ENCODE measurements at places on chromosomes 5 and 9.

- DNase-seq, result no peak
Measured at GRCh38 chr9:137168573-137168903, 1.3 kb downstream of the LRRC26 start.

- DNase-seq, result no peak
Measured at GRCh38 chr5:80711938-80712337, 57.2 kb upstream of the DHFR start.

DNA sequence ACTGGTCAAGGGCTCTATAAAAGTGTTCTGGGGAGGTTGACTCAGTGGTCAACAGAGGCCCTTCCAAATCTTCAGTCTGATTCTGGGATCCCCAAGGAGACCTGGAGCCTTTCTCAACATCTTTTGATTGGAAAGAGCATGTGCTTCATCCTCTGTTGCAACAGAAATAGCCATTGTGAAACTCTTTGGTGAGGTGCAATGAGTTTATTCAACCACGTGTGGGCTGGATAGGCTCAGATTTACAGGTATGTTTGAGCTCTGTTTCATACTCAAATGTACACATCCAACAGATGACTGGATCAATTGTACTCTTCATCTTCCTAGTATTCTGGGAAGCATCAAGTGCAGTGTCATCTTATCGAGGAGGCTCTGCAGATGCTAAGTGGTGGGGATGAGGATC is 60.5 kb downstream of the CTSL start:
- DNase-seq, result no peak

- DNase-seq, result no peak
Measured at GRCh38 chr9:68493541-68493940, 47.1 kb downstream of the TMEM252 start.

DNA sequence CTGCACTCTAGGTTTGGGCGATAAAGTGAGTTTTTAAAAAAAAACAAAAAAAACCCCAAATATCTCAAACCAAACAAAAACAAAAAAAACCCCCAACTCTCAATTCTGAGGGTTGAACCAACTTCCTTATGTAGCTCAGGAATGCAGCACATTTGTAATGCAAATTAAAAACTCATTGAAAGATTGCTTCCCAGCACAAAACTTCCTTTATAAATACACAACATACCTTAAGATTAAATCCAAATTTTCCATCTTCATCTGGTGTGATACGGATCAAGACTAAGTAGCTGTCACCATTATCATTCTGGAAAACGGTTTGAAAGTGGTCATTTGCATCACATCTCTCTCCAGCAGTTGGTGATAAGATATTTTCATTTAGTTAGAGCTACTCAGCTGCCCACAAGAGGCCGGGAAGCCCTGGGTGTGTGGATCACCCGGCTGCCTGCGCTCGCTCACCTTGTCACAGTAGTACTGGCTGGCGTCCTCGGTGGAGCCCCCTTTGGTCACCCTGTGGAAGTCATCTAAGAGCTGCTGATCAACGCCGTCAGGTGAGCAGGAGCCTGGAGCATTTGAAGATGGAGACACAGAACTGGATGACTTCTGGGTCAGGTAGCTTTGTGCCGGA is 88.2 kb downstream of the PTPN3 start:
- no peak for DNase-seq

DNA sequence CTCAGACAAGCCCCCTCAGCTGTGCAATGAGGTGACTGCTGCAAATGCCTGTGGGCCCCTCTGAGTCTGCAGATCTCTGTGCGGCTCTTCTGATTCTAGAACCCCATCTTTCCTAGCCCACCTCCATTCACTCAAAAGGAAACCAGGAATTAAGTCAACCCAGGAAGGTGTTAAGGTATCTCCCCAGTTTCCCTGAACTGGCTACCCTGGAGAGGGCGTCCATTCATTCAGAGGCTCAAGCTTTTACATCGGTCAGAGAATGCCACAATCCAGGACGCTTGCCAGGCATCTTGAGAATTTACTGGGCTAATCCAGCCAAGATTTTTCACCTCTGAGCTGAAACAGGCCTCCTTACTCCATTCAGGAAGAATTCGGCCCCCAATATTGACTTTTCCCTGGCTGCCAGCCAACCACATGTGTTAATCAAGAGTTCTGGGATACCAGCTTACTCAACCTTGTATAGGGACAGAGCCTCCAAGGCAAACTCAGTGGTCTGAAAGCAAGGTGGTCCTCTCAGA is 889 bp upstream of the ADAMTS12 start:
- peak; percentile 91 for DNase-seq

- no peak for DNase-seq
Measured at GRCh38 chr5:65142511-65143011, 339.2 kb downstream of the ADAMTS6 start.

- DNase-seq, result peak; percentile 40
Measured at GRCh38 chr5:93191035-93191817, 389.8 kb downstream of the NR2F1-AS1 start.

GRCh38 chr9:76143834-76144233 is 250.4 kb downstream of the RFK start:
- DNase-seq, result no peak

GRCh38 chr9:90009447-90009846 is 404.6 kb downstream of the GADD45G start:
- no peak for DNase-seq

DNA sequence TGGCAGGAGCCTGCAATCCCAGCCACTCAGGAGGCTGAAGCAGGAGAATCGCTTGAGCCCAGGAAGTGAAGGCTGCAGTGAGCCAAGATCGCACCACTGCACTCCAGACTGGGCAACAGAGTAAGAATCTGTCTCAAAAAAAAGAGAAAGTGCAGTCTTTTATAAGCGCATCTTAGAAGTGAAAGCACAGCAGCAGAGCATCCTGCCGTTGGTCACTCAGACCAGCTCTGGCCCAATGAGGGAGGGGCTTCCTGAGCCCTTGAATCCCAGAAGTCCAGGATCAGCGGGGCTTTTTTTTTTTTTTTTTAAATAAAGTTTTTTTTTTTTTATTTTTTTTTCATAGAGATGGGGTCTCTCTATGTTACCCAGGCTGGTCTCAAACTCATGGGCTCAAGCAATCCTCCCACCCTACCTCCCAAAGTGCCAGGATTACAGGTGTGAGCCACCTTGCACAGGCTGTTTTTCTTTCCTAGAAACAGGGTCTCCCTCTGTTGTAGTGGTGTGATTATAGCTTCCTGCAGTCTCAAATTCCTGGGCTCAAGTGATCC is 42.3 kb downstream of the NAIF1 start:
- DNase-seq, result no peak

- DNase-seq, result no peak
Measured at GRCh38 chr5:78077369-78078068, 217.0 kb downstream of the AP3B1 start.

DNA sequence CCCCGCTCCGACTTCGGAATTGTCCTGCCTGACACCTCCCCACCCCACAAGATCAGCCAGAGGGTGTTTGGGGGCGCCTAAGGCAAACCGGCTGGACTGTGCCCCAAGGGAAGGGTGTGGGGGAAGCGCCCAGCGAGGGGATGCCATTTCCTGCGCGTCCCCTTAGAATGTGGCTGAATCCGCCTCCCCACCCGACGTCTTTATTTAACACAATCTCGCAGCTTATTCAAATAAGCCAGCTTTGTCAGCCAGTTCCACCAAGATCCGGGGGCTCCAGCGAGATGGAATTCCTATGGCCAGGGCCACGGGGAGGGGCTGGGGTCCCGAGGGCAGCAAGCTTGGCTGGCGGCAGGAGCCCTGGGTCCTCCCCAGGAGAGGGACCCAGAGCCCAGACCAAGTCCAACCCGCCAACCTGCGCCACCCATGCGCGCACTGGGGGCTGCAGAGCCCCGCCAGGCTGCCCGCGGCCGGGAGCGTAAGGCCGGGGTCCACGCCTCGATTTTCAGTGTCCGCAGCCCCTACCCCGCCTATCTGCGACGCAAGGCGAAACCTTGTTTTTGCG is 7.4 kb downstream of the IRX4 start:
- DNase-seq, result no peak

GRCh38 chr5:154477382-154478223 is 424 bp downstream of the HAND1 start:
- no peak for DNase-seq

DNA sequence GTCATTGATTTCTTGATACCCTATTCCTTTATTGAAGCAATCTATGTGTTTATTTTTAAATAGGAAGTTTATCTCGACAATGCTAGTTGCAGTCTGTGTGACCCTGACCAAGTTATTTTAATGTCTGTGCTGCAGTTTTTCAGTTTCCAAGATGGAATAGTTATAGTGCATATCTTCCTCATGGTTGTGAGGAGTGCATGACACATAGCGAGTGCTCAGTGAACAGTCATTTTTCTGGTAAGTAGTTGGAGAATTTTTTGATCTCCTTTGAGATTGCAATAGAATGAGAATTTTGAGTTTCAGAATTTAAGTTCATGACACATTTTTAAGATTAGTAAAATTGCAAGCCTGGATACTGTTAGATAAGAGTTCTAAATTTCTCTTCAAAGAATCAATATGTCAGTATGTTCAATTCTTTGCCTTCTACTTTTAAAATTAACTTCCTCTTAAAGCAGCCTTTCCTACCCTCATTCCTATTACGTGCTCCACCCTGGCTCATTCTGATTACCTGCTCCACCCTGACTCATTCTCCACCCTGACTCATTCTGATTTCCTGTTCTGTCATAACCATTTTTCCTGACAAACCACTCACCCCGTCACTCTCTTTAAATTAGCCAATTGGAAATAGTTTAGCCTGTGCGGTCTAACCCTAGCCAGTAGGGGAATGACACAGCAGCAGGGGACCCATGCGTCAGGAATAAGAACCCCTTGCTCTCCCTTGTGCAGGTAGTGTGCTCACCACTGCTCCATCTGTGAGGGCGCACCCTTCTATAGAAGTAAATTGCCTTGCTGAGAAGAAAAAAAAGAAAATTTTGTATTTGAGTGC is 30.7 kb downstream of the SPIN1 start:
- DNase-seq, result no peak

DNA sequence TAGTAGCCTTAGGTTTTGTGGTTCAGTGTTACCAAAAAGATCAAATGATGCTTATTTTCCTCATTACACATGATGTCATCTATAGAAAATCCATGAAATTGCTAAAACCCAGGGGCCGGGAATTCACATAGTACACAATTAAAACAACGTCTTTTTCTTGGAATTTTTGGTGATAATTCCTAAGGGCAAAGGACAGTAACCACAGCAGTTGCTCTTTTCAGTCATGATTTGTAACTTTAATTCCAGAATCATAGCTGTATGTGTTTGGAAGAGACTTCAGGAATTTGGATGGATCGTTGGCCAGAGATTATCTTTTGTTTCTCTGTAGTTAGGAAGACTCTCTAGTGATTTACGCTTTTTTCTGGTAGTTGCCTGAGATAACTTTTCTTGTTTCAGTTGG is 748.7 kb downstream of the TLE4 start:
- no peak for DNase-seq

- no peak for DNase-seq
Measured at GRCh38 chr9:101325053-101325452, 59.8 kb downstream of the BAAT start.

DNA sequence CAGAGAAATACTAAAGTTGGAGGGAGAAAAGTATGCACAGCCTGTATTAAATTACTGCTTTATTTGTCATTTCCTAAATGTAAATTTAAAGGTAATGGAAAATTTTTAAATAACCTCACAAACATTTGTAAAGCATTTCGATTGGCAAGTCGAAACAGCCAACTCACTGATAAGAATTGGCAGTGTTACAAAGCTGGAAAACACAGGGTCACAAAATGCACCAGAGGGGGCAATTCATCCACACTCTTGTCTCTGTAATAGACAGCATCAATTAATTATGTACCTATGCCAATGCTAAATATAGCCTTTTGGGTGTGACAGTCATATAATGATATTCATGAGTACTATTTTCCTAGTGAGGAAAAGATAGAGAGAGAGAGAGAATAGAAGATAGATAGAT is 140.6 kb upstream of the PRLR start:
- DNase-seq, result no peak

DNA sequence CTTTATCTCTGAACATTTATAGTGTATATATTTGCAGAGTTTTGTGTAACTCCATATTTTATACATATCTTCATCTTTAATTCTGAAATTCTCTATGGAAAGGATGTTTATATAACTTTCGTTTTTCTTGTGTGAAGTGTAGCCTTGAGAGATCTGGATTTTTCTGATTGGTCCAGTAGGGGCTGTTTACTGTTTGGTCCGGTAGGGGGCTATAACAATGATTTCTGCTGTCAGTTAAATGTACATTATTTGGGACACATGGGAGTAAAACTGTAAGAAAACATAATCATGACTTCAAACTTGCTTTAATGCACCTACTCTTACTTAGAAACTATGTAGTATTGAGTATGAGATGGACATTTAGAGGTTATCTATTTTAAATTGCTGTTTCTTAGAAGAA is 527.1 kb upstream of the ARRDC3 start:
- no peak for DNase-seq

Measured in non-pigmented ciliary epithelial cell (primary cell).